RWPE1 (cell line): ENCODE measurements at places on chromosomes 2 and 18.

DNA sequence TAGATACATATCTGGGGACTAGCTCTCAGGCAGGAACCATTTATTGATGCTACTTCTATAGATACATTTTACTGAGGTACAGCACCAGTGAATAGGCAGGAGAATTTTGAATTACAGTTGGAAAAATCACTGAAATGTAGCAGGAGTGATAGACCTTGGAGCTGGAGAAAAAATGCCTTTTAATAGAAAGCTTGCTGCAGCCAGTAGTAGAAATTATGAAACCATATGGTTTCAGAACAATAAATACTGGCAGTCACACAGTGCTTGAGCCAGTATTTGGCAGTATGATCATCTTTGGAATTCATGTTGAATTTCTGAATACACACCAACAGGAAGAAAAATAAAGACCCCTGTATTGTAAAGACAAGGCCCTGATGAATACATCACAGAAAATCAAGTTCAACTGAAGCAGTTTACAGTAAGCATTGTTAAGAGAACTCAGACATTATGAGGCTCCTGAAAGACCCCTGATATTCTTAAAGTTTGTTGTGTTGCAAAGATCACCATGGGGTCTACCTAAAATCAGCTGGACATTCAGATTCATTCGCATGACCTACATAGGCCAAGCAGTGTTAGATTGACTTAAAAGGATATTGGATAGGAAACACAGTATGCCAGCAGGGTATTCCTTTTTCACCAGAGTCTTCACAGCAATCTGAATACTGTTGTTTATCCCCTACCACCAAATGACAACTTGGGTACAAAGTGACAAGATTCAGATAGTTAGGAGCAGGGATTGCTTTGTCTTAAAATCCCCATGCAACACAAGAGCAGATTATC, 139.0 kb downstream of the EHBP1 start:
- no peak for DNase-seq

GRCh38 chr2:217617616-217618022, 385.2 kb downstream of the TNS1 start:
- DNase-seq: no peak

- no peak for DNase-seq
These were observed 62.5 kb downstream of the CENPO start for GRCh38 chr2:24855726-24856125.

DNA sequence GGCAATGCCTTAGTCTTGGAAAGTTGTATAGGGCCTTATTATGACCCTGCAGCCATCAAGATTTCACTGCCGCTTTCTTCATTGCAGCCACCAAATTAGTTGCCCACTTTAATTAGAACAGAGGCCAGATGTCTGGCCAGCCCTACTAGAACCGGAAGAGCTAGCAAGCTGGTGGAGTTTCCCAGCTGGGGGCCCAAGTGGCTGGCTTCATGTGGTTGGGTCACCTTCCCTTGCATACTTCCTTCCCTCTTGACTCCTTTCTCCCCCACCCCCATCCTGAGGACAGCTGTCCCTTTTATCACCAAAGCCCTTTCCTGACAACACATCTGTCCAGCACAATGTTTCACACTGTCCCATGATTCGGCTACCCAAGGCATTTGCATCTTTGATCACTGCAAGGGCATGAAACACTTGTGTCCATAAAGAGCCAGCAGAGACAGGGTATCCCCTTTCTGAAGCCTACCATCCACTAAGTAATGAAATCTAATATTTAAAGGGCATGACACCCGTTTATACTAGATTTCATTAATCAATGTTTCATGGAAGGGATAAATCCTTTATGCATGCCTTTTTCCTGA, 187.2 kb downstream of the BCL11A start:
- no peak for DNase-seq

DNA sequence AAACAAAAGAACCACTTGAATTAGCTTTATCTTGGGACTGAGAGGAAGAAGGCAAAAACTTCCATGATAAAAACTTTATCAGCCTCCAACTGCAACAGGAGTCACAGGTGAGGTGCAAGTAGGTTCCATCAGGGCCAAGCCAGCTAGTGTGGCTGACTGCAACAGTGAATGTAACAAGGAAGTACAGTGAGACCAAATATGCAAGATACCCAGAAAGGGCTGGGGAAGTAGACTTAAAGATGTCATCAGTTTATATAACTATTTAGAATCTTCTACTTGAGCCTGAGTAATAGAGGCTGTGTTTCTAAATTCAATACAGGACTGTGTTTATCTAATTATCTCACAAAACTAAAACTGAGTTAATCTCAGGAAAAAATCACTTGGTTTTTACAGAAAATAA, 14.8 kb downstream of the PLEKHM3 start:
- DNase-seq: no peak

DNA sequence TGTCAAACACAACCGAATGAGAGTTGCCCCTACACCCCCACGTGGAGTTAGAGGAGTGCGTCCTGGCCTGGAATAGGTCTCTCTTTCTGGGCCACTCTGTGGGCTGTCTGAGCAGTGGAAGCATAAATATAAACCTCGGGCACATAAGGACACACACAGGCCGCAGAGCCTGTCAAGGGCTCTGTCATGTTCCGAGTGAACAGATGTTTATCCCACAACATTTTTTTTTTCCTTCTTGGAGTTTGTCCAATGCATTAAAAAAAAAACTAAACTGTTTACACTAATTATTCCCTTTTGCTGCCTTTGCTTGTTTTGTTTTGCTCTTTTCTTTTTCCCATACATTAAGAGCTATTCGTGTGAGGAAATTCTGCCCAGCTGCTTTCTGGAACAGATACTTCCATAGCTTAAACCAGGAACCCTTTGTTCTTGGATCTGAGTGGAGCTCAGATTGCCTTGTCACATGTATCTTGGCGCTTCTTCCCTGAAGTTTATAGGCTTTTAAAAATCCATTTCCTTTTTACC, 228.3 kb upstream of the FOSL2 start:
- no peak for DNase-seq

DNA sequence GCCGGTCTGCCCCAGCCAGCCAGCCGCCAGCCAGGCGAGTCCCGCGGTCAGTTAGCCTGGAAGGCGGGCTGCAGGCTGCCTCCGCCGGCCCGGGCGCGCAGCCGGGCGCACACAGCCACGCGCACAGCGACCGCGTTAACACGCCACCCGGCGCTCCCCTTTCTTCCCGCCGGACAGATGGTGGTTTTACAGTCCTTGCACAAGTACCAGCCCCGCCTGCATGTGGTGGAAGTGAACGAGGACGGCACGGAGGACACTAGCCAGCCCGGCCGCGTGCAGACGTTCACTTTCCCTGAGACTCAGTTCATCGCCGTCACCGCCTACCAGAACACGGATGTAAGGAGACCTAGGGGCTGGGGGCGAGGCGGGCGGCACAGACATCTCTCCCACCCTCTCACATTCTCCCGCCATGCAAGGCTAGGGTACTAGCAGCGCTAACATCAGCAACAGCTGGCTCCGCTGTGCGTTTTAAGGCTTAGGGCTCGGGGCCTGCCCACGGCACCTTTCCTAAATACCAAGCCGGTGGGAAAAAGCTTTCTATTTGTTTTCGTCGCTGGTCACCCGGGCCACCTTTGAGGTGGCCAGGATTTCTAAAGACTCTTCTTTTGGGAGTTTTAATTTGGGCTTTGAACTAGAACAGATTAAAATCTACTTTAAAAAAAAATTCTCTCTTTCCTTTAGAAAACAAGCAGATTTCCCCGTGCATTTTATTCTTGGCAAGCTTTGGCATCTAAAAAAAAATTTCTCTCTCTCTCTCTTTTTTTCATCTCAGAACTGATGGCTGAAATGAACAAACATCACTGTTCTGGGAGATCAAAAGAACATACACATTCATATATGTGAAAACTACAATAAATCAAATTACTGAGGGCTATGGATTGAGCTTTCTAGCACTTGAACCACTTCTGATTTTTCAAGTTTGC, 2.9 kb downstream of the TBR1 start:
- no peak for DNase-seq

GRCh38 chr2:85476624-85477023, 58.1 kb downstream of the SH2D6 start:
- no peak for DNase-seq
